ENCODE measurements at places on chromosomes 1 and 21. TPM values are rescaled to one million over a fixed set of nuclear protein-coding genes. Genes with fewer than 3 reads are reported as not detected.

DNA sequence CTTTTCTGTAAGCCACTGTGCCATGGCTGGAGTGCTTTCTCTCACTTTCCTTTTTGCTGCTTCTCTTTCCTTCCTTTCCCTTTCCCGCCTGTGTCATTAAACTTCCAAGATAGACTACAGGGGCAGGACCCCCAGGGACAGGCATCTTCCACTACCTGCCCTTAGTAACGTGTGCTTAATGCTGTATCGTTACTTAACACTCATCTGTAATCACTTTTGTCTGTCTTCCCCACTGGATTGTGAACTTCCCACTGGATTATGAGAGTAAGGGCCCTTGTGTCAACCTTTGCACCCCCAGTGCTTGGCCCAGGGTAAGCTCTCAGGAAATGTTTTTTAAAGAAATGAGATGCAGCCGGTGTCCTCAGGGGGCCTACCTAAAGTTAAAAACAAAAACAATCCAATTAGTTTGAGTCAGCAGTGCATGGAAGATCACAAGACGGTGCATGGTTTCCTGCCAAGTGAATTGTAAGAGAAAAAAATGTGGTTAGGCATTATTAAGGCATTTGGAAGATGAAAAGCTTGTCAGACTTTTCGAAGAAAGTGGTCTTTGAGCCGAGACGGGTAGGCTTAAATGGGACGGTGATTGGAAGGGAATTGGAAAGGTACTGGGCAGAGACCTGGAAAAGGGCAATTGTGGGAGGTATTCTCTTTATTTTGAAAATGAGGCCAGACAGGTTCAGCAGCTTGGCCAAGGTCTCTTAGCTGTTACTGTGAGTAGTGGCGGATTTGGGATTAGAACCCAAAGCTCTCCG, 958 bp downstream of the LYPLAL1 start:
- H3K27ac ChIP-seq = peak overlapping the region; percentile 94
- H3K27me3 ChIP-seq = no peaks in the 10 kb centered on the region
- peaks cover 26% of the 10 kb centered on the region for H3K4me1 ChIP-seq
- no peak for DNase-seq

- H3K4me1 ChIP-seq = peaks cover 7% of the 10 kb centered on the region
- no peak overlapping the region for H3K27ac ChIP-seq
- no peak for DNase-seq
- H3K27me3 ChIP-seq = no peaks in the 10 kb centered on the region
Observed at GRCh38 chr1:183983371-183984105, 54.0 kb downstream of the COLGALT2 start.

DNA sequence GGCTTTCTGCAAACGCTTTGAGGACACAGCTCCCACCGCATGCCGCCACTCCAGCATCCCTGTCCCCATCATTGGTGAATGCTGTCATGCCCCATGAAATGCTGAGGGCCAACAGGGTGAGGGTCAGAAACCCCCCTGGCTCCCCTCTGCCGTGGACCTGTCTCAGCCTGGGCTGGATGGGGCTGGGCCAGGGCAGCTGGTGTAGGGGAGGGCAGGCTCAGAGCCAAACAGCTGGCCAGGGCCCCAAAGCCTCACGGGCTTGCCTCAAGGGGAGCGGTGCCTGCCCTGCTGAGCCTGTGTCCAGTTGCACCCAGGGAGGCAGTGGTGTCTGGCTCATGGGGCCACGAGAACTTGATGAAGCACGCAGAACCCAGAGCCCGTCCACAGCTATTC, 49.7 kb downstream of the S100B start:
- no peak overlapping the region for H3K27ac ChIP-seq
- no peak for DNase-seq
- H3K4me1 ChIP-seq = no peaks in the 10 kb centered on the region
- peaks cover 25% of the 10 kb centered on the region for H3K36me3 ChIP-seq

GRCh38 chr1:231369282-231369681, 31.2 kb downstream of the SPRTN start:
- H3K4me3 ChIP-seq = no peak overlapping the region
- no peaks in the 10 kb centered on the region for H3K4me1 ChIP-seq
- H3K27me3 ChIP-seq = no peaks in the 10 kb centered on the region
- H3K36me3 ChIP-seq = no peaks in the 10 kb centered on the region
- no peak overlapping the region for H3K27ac ChIP-seq

GRCh38 chr1:165397944-165398343, 41.4 kb upstream of the LMX1A start:
- no peak overlapping the region for H3K4me3 ChIP-seq
- peaks cover 9% of the 10 kb centered on the region for H3K27me3 ChIP-seq
- H3K36me3 ChIP-seq = no peaks in the 10 kb centered on the region
- no peak for DNase-seq
- H3K27ac ChIP-seq = no peak overlapping the region

DNA sequence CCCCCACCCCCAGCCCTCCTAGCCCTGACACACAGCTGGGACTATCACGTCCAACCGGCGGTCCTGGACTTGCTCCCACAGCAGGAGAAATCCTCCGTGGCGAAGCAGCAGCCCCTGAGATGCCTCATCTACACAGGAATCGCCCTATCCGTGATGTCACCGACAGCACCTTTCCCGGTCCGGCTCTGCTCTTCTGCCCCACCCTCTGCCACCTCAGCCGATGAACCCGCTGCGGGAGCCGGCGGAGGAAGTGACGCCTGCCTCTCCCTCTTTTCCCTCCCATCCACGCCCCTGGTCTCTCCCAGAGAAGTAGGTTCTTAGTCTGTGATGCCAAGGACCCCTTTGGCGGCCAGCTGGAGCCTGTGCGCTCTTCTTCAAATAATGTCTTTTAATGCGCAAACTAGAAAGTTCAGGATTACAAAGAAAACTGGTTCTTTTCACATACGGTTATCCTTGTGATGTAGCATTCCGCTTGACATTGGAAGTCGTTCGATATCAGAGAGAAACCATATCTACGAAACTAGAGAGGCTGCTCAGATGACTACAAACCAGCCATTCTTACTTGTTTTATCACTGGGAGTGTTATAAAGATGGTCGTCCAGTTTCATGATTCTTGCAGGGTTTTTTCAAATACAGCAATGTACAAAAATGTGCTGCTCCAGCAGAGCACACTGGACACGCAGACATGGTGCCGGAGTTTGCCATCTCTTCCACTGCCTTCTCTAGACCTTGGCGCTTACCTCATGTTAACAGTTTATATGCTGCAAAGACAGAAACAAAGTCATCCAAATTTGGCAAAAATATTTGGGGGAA, 120.3 kb downstream of the PPIAL4G start:
- H3K4me1 ChIP-seq = peaks cover 27% of the 10 kb centered on the region
- no peak overlapping the region for H3K27ac ChIP-seq
- H3K27me3 ChIP-seq = peaks cover 23% of the 10 kb centered on the region
- no peaks in the 10 kb centered on the region for H3K36me3 ChIP-seq

- peaks cover 16% of the 10 kb centered on the region for H3K36me3 ChIP-seq
- DNase-seq = no peak
- no peak overlapping the region for H3K27ac ChIP-seq
- H3K4me3 ChIP-seq = no peak overlapping the region
Observed at GRCh38 chr1:162016631-162017030, 7.0 kb downstream of the OLFML2B start.

Gene NECTIN4
- 1.7 TPM for total RNA-seq

Gene PDE9A
- total RNA-seq = 46.3 TPM

Gene SLC45A3
- total RNA-seq = 14.8 TPM

Gene NTMT2
- total RNA-seq = 0.44 TPM

Gene KPNA6
- 91.2 TPM for total RNA-seq
